Aorta (tissue), 5 donors: ENCODE measurements at places on chromosomes 5 and 9.

- no peak for DNase-seq
Measured at GRCh38 chr9:82148901-82149461, 160.4 kb downstream of the SPATA31D1 start.

- DNase-seq: no peak
Measured at GRCh38 chr9:110769667-110770066, 101.1 kb downstream of the MUSK start.

DNA sequence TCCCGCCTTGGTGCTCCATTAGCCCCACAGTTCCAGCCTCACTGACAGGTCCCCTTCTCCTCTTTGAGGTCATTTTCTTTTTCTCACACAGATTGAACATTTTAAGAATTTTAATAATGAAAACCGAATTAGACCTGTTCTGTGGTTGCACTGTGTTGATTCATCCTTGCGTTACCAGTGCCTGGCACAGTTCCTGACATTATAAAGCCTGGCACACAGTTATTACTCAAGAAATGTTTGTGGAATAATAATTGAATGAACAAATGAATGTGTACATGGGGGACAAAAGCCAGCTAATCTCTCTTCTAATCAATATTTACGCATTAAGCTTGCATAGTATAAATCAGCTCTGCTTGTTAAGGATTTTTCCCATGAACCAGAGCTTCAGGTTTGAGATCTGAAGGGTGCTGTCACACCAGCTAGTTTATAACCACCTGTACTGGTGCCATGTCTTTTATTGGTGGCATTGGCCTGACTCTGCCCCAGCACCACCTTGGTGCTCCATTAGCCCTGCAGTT, 80.0 kb downstream of the SV2C start:
- no peak for DNase-seq

DNA sequence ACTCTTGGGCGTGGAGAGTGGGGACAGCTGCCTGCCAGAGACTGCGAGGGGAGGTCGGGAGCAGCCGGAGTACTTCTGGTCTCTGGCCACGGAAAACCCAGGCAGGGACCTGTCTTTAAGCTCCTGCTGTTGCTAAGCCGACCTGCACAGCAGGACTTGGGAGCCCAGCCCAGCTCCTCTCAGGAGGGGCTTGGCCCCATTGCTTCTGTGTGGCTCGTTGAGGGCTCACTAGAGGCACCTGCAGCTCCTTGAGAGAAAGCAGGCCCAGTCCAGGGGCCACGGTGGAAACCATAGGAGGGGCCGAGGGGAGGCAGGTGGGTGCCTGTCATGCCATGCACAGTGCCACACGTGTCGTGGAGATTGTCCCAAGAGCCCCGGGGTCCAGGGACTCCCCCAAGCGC, 3.3 kb upstream of the LCN2 start:
- DNase-seq: peak; percentile 73

- DNase-seq: no peak
Measured at GRCh38 chr5:106825374-106825773, 845.4 kb downstream of the EFNA5 start.

GRCh38 chr9:128886211-128886891, 4.4 kb downstream of the LRRC8A start:
- no peak for DNase-seq

DNA sequence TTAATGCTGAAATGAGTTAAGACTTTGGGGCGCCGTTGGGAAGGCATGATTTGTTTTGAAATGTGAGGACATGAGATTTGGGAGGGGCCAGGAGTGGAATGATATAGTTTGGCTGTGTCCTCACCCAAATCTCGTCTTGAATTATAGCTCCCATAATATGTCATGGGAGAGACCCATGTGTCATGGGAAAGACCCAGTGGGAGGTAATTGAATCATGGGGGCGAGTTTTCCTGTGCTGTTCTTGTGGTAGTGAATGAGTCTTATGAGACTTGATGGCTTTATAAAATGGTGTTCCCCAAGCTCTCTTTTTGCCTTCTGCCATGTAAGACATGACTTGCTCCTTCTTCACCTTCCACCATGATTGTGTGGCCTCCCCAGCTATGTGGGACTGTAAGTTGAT, 5.1 kb downstream of the SLC25A48 start:
- DNase-seq: no peak

DNA sequence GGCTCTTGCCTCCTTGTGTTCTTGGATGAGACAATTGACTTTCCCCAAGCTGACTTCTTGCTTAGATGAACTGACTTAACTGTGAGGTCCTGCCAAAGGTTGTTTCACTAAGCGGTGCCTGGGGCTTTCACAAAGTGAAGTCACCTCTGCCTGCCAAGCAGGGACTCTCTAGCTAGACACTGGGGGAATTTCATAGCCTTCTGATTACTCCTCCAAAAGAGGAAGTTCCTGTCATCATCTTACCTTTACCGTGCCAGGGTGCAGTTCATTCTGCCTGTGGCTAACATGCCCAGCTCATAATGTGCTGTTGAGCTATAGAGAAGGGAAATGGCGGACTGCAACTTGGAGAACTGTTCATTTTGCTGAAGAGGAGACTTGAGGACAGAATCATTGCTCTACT, 472.0 kb upstream of the WWC1 start:
- DNase-seq: no peak

GRCh38 chr9:136693490-136694162, 6.4 kb upstream of the AGPAT2 start:
- no peak for DNase-seq

DNA sequence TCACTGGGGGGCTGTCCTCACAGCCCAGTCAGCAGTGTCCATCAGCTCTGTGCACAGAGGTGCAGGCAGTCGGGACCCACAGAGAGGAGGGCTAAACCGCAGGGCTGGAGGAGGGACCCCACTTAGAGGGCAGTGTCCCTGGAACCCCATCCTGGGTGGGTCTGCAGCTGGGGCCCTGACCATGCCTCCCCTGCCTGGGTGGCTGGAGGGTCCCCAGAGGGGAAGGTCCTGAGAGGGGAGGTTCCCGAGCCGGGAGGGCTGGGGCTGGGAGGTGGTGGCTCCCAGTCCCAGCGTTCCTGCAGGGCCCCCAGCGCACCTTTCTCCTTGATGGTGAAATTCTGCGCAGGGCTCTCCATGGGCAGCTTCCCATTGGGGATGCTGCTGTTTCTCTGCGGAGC, 32.7 kb downstream of the EXOC3 start:
- peak; percentile 37 for DNase-seq

DNA sequence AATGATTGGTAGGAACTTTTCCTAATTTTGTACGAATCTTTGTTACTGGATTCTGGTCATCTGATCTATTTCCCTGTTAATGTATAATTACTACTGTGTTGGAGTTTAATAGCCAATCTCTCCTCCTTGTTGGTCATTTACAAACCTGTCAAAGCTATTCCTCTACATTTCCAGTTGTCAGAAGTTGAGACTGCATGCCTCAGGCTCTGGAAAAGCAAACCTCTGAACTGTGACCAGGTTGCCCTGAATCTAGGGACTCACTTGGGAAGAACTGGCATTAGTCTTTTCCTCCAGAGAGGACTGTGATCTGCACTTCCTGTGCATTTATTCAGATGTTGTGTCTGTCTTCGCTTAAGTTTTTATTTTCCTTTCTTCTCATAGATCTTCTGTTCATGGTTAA, 16.1 kb downstream of the PDLIM4 start:
- DNase-seq: no peak

DNA sequence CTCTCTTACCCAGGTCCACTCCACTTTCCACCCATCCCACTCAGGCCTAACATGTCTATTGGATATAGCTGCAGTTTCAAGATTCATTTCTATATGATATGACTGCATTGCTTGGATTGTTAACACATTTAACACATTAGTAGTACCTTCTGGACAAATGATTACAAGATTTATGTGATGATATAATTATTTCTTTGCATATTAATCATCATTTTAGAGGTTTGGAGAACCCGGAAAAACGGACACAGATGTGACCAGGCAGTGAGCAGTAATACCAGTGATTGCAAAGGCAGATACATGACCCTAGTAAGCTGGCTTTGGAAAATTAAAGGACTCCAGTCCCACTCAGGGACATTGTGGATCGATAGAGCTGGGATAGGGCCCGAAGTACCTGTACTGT, 103.8 kb downstream of the PRR16 start:
- DNase-seq: no peak

- DNase-seq: no peak
Measured at GRCh38 chr5:125526966-125527365, 780.5 kb upstream of the ZNF608 start.

DNA sequence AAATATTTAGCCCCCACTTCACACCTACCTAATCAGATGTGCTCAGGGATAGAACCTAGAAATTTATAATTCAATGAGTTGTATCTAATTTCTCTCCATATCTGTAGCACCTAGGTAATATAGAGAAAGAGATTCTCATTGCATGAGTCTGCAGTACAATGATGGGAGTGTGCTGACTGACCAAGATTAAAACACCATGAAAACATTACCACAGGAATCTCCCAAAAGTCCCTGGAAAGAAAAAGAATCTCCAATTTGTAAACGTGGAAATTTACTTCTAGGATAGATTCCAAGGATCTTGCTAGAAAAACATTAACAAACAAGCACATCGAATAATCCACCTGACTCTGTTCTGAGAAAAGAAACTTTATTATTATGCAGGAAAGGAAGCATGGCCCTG, 45.0 kb upstream of the DMRTA1 start:
- DNase-seq: no peak

GRCh38 chr5:180114304-180115003, 42.9 kb upstream of the RNF130 start:
- peak; percentile 64 for DNase-seq

DNA sequence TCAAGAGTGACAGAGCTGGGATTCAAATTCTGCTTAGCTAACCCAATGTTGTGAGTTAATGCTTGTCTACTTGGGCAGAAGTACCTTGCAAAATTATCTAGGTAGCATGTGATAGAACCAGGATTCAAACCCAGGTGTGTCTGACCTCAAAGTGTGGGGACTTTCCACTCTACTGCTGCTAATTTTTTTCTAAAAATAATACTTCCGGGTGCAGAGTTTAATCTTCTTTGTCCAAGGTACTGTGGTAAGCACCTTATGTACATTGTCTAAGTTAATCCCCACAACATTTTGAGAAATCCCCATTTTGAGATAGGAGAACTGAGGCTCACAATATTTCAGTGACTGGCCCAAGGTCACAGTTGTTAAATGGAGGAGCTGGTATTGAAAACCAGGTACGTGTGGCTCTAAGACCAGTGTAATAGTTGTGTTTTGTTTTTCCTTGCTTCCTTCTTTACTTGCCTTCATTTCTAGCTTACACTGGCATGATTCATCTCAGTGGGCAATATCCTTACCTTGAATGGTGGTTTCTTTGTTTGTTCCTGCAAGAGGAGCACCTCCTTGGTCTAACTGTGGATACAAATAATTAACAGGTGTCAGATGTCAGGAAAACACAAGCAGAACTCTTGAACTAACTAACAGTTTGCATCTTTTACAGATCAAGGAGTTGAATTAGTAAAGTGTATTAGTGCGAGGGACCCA, 7.5 kb downstream of the ALDOB start:
- no peak for DNase-seq
